ENCODE measurements at places on chromosomes 2 and 18.

DNA sequence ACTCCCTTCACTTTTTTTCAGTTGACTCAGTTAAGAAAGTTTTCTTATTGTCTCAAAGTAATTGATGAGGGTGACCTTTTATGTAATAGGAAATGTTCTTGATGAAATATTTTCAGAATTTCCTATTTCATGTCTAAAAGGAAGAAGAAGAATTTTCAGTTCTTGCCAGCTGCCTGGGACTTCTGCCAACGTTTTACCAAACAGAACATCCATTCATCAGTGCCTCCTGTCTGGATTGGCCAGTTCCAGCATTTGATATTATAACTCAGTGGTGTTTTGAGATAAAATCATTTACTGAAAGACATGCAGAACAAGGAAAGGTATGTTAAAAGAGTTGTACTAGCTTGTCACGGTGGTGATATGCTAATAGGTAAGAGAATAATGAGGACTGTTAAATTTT lies 104.7 kb upstream of the MYO3B start:
- DNase-seq = no peak

GRCh38 chr2:54964271-54964670 lies 86.0 kb downstream of the RTN4 start:
- DNase-seq = no peak

DNA sequence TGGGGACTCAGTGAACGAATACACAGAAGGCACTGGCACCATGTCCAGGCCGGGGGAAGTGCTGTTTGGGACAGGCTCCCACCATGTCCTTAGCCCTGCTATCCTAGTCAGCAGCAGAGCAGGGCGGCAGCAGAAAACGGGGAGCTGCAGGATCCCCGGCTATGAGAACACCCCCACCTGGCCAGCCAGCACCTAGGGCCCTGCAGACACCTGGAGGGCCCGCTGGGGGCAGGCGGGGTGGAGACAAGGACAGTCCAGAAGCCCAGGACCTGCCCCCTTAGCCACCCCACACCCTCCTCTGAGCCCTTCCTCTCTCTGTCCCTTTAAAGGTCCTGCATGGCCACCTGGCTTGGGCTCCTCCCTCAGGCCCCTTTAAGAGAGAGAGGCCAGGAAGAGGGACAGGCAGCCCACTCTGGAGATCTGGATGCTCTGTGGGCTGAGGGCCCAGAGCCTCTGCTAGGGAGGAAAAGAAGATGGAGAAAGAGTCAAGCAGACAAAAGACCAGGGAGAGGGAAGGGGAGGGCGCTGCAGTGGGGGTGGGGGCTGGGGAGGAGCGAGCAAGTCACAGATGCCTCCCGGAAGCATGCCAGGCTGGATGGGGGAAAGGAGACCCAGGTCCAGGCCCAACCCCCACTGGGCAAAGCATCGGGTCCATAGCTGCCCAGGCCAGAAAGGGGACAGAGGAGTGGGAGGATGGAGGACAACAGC lies 48.6 kb downstream of the BIN1 start:
- no peak for DNase-seq

GRCh38 chr2:156405586-156405985 lies 30.6 kb upstream of the GPD2 start:
- DNase-seq = no peak

GRCh38 chr2:115904516-115904915 lies 1462.1 kb downstream of the DPP10 start:
- no peak for DNase-seq

GRCh38 chr18:57275111-57275510 lies 77.2 kb upstream of the ST8SIA3 start:
- DNase-seq = no peak

- no peak for DNase-seq
Measured at GRCh38 chr2:68822207-68822872, 48.9 kb downstream of the BMP10 start.

DNA sequence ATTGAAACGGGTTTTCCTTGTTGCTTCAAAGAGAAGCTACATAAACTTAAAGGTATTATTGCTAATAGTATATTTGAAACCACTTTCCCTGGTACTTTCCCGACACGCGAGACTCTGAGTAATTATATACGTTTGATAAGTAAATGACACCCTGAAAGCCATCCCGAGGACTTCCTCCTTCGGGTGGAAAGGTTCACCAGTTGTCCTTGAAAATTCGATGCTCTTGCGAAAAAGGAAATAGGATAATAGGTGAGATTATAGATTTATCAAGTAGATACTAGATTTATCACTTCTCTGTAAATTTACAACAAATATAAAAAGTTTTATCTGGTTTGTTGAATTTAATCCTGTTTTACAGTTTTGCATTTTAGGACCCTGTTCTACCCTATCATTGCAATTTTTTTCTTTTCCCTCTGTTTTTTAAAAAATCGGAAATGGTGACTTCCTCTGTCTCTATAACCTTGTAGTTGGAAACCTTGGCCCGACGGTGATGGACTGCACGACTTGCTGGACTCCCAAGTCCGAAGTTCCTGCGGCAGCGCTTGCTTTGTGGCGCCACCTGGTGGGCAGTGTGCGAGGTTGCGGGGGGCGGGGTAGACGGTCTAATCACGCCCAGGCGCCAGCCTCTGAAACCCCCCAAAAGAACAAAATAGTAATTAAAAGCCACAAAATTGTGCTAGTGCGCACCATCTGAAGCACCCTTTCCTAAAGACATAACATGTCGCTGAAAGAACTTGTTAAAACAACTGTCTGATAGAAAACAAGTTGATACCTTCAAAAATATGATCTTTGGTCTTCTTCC lies 972 bp upstream of the DLX2 start:
- no peak for DNase-seq

GRCh38 chr2:121135168-121135853 lies 149.7 kb downstream of the TFCP2L1 start:
- DNase-seq = no peak

DNA sequence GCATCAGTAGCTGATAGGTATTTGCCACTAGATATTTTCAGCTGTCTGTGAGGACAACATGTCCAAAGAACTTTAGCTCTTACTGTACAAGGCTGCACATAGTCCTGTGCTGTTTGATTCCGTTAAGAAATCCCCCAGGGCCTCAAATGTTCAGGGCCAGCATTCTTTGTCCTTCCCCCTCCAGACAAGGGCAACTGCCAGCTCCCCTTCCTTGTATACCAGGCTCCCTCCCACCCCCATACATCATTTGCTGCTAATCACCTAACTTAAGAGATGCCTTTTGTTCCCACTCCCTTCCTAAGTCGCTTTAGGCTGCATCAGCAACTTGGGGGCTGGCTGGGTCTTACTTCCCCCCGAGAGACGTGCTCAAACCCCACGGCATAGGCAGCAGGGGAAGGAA lies 138.7 kb downstream of the CDH20 start:
- DNase-seq = no peak

DNA sequence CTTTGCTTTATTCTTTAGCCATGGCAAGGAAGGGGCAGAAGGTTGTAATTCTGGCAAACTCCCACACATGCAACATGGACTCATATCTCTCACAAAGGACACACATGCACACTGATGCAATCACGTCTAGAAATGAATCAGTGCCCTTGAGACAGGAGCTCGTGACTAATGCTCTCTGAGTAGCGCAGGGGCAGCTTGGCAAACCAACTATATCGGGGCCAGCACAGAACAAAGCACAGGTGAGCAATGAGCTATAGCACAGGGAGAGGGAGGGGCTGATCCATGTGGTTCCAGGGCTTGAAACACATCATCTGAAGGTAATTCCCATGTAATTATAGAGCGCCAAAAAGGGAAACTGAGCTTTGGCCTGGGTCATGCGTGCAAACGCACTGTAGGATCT lies 165.2 kb upstream of the KLF7 start:
- DNase-seq = no peak

DNA sequence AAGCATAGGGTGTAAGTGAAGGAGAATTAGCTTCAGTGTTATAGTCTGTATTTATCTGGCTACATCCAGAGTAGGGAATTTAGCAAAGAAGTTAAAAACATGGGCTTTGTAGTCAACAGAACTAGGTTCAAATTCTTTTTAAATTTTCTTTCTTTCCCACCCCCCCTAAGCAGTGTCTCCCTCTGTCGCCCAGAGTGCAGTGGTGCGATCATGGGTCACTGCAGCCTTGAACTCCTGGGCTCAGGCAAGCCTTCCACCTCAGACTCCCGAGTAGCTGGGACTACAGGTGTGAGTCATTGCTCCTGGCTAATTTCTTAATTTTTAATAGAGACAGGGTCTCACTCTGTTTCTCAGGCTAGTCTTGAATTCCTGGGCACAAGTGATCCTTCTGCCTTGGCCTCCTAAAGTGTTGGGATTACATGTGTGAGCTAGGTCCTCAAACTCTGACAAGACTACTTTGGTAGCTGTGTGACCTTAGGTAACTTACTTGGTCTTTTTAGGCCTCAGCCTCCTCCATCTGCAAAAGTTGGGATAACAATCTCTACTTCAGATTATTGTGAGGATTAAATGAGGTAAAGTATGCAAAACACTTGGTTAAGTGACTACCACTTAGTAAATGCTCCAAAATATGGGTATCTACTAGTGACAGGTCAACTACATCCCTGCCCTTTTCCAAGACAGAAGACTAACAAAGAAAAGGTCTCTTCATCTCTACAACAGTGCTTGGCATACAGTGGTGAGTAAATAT lies 17.8 kb downstream of the DOK1 start:
- DNase-seq = no peak

DNA sequence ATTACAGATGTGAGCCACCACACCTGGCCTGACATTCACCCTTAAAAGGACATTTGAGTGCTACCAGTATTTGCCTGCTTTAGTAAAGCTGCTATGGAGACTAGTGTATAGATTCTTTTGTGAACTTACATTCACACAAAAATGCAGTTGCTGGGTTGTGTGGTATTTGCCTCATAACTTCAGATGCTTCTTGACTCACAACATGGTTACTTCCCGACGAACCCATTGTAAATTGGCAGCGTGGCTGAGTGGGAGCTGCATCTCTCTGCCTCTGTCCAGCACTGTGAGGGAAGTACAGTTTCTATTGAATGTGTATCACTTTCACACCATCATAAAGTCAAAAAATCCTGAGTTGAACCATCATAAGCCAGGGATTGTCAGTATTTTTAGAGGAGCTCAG lies 56.9 kb downstream of the RRM2 start:
- no peak for DNase-seq

DNA sequence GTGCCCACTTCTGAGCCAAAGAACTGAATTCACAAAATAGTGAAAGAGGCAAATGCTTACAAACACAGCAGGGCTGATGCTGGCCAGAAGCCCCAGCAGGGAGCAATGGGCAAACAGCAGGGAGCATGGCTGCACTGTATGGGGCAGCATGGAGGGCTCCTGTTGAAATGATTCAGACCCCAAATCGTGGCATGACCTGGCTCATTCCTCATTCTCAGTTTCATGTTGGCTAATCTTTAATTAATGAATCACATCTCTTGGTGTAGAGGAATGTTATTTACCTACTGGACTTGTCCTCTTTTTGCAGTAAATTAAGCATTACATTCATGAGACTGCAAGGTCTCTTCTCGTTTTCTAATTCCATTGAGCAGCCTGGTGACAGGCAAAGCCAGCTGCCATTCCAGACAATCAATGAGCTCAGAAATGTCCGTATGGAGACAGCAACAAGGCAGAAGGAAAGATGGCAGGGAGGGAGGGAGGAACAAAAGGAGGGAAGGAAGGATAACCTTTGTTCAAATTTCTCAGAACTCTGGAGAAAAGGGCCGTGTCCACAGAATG lies 84.9 kb upstream of the ST8SIA3 start:
- DNase-seq = no peak

GRCh38 chr2:3581367-3582262 lies 6.6 kb downstream of the RPS7 start:
- no peak for DNase-seq

DNA sequence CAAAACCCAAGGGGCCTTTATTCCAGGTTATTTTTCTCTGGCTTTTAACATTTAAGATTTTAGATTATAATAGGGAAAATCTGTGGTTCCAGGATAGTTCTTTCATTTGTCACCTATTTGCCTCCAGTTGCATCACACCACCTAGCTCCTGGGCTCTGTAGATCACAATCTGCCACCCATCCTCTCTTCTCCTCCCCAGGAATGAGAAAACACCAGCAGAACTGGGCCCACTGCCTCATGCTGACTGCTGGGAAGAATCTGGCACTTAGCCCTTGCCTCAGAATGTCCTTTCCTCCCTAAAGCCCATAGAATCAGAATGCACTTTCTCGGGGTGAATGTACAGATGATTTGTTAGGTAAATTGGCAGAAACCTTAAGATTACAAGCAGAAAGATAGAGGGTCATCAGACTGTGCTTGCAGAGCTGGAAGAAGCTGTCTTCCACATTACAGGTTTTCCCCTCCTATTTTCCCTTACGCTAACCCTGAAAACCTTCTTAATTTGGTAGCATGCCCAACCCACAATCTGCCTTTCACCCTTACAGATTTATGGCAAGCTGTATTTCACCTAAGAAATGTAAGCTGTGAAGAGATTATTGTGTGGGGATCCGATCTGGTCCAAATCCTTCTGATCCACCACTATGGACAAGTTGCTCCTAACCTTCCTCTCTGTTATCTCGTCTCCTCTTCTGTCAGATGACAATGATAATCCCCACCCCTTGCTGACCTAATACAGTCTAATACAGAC lies 72.6 kb downstream of the LRRC30 start:
- DNase-seq = no peak

GRCh38 chr18:35059280-35059927 lies 18.2 kb downstream of the MAPRE2 start:
- no peak for DNase-seq

DNA sequence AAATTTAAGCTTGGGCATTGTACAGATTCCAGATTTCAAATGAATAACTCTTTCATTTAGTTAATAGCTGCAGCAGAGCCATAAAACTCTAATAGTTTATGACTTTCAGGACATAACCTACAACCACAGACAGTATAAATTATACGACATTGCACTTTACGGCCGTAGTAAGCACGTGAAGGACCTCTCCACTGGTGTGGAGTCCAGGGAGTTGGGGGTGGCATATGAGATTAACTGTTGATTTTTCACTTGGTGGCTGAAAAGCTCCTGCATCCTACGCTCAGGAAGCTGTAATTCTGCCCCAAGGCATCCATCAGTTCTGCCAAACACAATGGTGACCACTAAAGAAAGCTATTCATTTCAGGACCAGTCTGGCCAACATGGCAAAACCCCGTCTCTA lies 376.2 kb downstream of the SOX11 start:
- no peak for DNase-seq

GRCh38 chr2:12050396-12050795 lies 304.0 kb downstream of the LPIN1 start:
- no peak for DNase-seq

GRCh38 chr2:224104668-224105386 lies 65.7 kb upstream of the SERPINE2 start:
- no peak for DNase-seq

- DNase-seq = no peak
Measured at GRCh38 chr2:10760794-10761504, 39.5 kb downstream of the ATP6V1C2 start.

- no peak for DNase-seq
Measured at GRCh38 chr18:58495207-58495606, 133.7 kb downstream of the ALPK2 start.

- DNase-seq = no peak
Measured at GRCh38 chr2:239393941-239394340, 6.9 kb downstream of the HDAC4 start.
